ENCODE measurements at places on chromosomes 16 and 17.

- DNase-seq = no peak
These were observed 2.9 kb upstream of the SRCIN1 start for GRCh38 chr17:38608648-38609047.

GRCh38 chr17:43766413-43767052 lies 7.9 kb upstream of the SOST start:
- DNase-seq = no peak

DNA sequence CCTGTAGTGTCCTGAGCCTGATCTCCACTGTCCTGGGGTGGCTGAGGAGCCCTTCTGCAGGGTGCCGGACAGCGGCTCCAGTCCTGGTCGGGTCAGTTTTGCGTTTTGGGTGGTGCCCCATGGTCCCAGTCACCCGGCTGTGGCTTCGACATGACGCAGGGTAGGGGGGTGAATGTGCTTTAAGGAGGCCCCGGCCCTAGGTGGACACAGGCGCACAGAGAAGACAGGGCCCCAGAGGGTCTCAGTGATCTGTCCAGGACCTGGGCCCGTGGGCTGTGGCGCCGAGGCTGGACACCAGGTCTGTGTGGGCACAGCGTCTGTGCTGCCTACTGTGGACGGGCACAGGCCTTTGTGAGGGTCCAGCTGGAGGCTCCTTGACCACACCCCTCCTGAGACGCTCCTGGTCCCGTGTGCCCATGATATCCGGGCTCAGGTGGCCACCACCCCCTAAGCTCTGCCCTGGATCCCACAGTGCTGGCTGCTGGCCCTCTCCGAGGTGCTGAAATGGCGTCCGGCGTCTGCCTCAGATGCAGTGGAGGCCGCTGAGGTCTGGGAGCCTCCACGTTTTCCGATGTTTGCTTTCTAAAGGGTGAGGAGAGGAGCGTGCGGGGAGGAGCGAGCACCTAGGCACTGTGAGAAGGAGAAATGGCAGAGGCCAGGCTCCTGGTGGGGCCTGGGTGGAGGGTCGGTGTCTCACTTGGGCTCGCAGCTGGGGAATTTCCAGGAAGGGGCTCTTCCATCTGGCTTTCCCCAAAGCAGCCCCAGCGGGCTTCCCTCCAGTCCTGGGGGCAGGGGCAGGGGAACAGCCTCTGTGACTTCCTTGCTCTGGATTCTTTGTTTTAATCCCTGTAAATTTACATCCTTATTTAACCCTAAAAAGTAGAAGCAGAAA lies 56.1 kb upstream of the ACSF3 start:
- DNase-seq = no peak

DNA sequence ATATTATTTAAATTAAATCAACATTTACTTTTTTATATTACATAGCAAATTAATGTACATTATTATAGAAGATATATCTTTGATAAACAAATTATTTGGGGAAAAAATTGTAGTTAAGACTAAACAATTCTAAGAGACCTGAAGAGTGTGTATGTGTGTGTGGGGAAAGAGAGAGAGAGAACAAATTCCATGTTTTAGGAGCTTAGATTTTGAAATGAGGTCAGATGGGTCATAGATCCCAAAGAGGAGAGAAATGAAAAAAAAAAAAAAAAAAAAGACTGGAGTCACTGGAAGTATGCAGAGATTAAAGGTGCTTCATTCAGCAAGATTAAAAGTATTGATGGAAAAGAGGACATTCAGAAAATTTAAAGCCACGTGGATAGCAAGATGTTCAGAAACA lies 206.8 kb downstream of the CNTNAP4 start:
- DNase-seq = no peak

DNA sequence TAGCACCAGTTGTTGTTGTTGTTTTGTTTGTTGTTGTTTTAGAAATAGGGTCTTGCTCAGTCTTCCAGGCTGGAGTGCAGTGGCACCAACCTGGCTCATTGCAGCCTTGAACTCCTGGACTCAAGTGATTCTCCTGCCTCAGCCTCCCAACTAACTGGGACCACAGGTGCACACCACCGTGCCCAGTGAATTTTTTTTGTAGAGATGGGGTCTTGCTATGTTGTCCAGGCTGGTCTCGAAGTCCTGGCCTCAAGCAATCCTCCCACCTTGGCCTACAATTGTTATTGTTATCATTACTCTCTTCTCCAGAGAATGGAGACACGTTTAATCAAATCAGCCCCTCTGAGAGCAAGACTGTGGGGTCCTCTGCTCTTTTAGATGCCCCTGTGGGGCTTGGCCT lies 42.7 kb upstream of the EMP2 start:
- no peak for DNase-seq

DNA sequence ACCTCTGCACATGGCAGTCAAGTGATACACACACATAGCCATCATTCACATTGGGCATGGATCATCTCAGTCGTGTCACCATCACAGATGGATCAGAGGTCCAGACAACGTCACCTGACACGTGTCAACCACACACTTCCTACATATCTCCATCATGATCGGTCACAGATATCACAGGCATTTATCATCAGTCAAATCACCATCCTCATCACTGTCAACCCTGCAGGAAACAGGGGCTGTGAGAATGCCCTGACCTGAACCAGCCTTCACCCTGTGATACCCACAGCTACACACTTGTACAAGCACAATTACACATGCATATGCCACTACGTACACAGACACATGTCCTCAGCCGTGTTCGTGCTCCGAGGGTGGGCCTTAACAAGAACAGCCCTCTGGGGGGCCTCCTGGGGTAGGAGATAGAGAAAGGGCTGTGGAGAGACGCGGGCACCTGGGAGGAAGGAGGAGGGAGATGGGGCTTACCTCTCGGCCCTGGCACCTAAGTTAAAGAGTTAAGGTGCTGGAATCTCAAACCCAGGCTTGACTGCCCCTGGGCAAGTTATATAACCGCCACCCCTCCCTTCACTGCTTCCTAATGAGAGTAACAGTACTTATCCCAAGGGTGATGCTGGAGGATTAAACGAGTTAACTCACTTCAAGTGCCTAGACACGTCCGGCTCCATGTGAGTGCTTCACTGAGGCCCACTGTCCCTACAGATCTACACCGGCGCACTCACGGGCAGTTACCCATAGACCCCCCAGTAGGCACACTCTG lies 1.1 kb downstream of the SLC12A4 start:
- no peak for DNase-seq

All from fibroblast of skin of left quadriceps (primary cell).